CD4-positive, alpha-beta T cell (primary cell): ENCODE measurements at places on chromosomes 7 and 10.

DNA sequence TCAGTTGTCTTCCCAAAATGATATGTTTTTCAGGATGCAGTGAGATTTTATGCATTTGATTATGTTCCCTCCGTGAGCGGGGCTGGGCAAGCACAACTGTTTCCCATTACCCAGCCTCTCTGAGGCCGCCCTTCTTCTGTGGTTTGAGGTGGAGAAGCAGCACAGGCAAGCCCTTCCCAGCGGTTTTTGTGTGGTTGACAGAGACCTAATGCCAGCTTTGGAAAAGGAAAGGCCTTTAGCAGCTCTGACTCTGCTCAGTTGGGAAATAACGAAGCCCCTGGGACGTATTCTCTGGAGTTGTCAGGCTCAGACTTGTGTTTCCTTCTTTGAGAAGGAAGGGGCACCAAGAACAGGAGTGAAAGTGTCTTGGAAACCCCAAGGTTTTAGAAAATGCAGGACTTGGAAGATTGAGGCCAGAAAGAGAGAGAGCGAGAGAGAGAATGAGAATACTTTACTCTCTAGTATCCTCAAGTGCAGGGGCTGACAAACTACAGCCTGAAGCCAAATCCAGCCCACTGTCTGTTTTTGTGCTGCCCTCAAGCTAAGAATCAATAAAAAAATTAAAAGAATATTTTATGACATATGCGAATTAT is 20.6 kb upstream of the PDCD4 start:
- H3K36me3 ChIP-seq = no peaks in the 10 kb centered on the region

GRCh38 chr7:127940381-127941160 is 90.7 kb downstream of the LRRC4 start:
- H3K27ac ChIP-seq = no peak overlapping the region
- H3K36me3 ChIP-seq = peaks cover 13% of the 10 kb centered on the region

DNA sequence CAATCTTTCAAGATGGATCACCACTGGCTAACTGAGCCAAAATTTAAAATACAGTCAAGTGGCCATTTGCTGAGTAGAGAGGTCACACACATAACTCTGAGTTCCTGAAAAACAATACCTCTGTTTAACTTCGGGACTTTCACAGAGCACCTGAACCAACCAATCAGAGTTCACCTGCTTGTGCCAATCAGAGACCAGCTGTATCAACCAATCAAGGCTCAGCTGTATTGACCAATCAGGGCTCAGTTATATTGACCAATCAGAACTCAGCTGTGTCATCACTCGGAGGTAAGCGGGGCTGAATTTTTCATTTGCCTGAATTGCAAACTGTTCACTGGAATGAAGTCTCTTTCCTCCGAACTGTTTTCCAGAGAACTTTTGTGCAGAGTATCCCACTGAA is 10.0 kb upstream of the CPXM2 start:
- no peaks in the 10 kb centered on the region for H3K4me1 ChIP-seq
- no peak overlapping the region for H3K27ac ChIP-seq
- no peak overlapping the region for H3K4me3 ChIP-seq
- H3K36me3 ChIP-seq = no peaks in the 10 kb centered on the region
- DNase-seq = no peak
- no peaks in the 10 kb centered on the region for H3K27me3 ChIP-seq

DNA sequence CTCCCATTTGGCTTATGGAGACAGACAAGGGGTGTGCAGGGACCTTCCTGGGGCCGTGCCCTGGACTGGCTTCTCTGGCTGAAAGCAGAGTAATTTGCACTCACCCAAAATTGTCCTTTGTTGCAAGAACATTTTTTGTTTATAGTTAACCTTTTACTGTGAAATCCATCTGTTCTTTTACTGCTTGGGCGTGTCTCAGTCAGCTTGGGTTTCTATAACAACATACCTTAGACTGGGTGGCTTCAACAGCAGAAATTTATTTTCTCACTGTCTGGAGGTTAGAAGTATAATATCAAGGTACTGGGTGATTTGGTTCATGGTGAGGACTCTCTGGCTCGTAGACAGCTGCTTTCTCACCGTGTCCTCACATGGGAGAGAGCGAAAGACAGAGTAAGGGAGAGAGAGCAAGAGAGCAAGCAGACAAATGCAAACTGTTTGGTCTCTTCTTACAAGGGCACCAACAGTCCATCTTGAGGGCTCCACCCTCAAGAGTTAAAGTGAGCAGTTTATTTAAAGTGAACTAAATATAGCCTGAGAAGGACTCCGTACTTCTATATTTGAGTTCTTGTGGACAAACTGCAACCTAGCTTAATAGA is 131.0 kb upstream of the NPY start:
- no peak overlapping the region for H3K27ac ChIP-seq
- H3K4me1 ChIP-seq = no peaks in the 10 kb centered on the region
- H3K36me3 ChIP-seq = no peaks in the 10 kb centered on the region
- peaks cover 8% of the 10 kb centered on the region for H3K27me3 ChIP-seq
- DNase-seq = no peak

DNA sequence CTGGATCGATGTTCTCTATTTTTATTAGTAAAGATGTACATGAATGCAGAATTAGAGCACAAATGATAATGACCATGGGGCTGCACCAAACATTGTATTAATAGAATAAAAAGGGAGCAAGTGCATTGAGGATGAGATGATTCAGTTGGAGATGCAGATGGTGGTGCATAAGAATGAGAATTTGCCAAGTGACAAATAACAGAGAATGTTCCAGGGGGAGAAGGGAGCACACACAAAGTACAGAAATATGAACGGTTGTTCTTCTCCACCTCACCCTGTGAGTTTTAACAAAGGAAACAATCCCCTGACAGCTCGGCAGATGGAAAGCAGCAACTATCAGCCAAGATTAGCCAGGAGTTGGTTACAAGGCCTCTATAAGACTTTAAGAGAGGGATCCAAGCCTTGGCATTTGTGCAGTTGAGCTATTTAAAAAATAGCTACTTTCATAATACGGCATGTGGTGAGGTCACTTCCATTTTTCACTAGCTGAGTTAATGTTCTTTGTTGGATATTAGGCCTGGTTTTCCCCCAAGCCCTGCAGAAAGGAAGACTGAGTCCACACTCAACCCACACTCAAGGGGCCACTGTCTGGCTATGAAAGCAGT is 462.5 kb downstream of the TNS3 start:
- no peaks in the 10 kb centered on the region for H3K4me1 ChIP-seq
- no peak overlapping the region for H3K4me3 ChIP-seq
- H3K36me3 ChIP-seq = no peaks in the 10 kb centered on the region
- H3K27me3 ChIP-seq = no peaks in the 10 kb centered on the region
- no peak overlapping the region for H3K27ac ChIP-seq

- no peaks in the 10 kb centered on the region for H3K36me3 ChIP-seq
- H3K4me1 ChIP-seq = no peaks in the 10 kb centered on the region
- no peak for DNase-seq
- no peak overlapping the region for H3K4me3 ChIP-seq
Observed at GRCh38 chr7:44555350-44555749, 14.2 kb upstream of the NPC1L1 start.

- no peak overlapping the region for H3K27ac ChIP-seq
- H3K27me3 ChIP-seq = no peaks in the 10 kb centered on the region
- H3K36me3 ChIP-seq = no peaks in the 10 kb centered on the region
- H3K4me3 ChIP-seq = no peak overlapping the region
Observed at GRCh38 chr7:55827577-55827976, 35.0 kb downstream of the SEPTIN14 start.

DNA sequence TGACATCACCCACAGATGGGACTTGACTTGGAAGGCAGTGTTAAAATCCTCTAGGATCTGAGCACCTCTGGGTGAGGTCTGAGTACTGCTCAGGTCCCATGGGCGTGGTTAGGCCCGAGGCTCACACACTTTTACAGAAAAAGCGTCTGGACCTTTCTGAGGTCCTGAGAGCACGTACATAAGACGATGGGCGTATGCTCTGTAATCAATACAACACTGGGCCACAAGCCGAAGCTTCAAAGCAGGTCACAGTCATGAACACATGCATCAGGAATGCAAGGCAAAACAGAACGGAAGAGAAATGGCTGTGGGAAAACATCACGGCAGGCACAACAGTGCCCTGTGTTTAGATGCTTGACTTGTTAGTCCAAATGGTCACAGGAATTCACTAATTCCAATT is 112.2 kb downstream of the LARP4B start:
- H3K4me1 ChIP-seq = peaks cover 18% of the 10 kb centered on the region
- no peak overlapping the region for H3K27ac ChIP-seq
- no peaks in the 10 kb centered on the region for H3K27me3 ChIP-seq
- H3K36me3 ChIP-seq = peaks cover 84% of the 10 kb centered on the region
- no peak overlapping the region for H3K4me3 ChIP-seq

GRCh38 chr7:146090023-146090645 is 26.5 kb upstream of the CNTNAP2 start:
- no peak overlapping the region for H3K4me3 ChIP-seq
- no peaks in the 10 kb centered on the region for H3K36me3 ChIP-seq
- no peak for DNase-seq
- no peak overlapping the region for H3K27ac ChIP-seq

- no peak for DNase-seq
- no peaks in the 10 kb centered on the region for H3K4me1 ChIP-seq
- no peak overlapping the region for H3K27ac ChIP-seq
- H3K36me3 ChIP-seq = no peaks in the 10 kb centered on the region
- H3K4me3 ChIP-seq = no peak overlapping the region
Observed at GRCh38 chr10:55098452-55098851, 297.4 kb upstream of the PCDH15 start.

DNA sequence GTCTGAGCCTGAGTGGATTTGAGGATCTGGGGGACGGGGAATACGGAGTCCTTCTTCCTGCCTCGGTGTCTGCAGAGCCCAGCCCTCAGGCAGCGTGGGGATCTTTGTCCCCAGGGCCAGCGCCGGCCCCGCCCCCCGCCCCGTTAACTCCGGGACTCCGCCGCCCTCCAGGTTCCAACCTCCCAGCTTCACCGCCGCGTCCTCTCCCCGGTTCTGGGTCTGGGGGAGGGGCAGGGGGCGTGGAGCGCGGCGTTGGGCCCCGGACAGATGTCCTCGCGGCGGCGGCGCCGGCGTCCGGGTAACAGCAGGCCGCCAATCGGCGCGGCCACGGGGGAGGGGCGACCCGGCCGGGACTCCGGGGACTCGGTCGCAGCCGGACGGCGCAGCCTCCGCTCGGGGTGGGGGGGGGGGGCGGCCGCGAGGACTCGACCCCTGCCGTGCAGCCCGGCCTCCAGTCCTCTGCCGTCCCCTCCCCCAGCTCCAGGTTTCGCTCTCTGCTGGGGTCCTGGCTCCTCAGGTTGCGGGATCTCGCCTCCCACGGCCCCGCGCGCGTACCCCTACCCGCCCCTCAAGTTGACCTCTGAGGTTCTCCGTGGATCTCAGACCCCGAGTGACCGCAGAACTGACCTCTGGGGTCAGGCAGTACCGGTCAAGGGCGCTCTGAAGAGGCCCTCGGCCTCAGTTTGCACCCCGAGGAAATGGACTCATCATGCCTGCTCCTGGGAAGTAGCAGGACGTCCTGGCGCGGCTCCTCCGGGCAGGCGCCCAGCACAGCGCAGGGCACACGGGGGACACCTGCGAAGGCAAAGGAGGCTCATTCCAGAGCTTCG is 2.3 kb upstream of the ELFN1 start:
- H3K27me3 ChIP-seq = peaks cover 51% of the 10 kb centered on the region
- no peaks in the 10 kb centered on the region for H3K36me3 ChIP-seq
- H3K4me1 ChIP-seq = peaks cover 43% of the 10 kb centered on the region
- peak overlapping the region; percentile 38 for H3K4me3 ChIP-seq
- H3K27ac ChIP-seq = no peak overlapping the region

GRCh38 chr10:76550806-76551205 is 1086.8 kb downstream of the KCNMA1 start:
- no peaks in the 10 kb centered on the region for H3K36me3 ChIP-seq
- no peaks in the 10 kb centered on the region for H3K4me1 ChIP-seq
- no peak overlapping the region for H3K4me3 ChIP-seq
- H3K27ac ChIP-seq = no peak overlapping the region
- H3K27me3 ChIP-seq = no peaks in the 10 kb centered on the region

DNA sequence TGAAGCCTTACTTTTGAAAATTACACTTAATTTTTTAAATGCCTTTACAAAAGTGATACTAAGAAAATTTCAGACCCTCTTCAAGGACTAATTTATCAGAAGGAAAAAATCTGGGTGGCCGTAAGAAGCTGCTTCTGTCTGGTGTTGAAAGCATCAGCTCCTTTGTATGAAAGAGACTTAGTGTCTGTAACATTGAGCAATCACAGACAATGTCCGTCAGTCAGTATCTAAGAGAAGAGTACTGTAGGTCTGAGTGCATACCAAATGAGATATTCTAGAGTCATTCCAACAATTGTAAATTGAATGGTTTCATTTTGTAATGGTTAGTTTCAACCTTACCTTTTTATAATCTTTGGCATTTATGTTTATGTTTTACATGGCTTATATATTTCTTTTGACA is 11.1 kb upstream of the MDFIC start:
- no peak for DNase-seq
- no peaks in the 10 kb centered on the region for H3K27me3 ChIP-seq
- H3K36me3 ChIP-seq = no peaks in the 10 kb centered on the region

DNA sequence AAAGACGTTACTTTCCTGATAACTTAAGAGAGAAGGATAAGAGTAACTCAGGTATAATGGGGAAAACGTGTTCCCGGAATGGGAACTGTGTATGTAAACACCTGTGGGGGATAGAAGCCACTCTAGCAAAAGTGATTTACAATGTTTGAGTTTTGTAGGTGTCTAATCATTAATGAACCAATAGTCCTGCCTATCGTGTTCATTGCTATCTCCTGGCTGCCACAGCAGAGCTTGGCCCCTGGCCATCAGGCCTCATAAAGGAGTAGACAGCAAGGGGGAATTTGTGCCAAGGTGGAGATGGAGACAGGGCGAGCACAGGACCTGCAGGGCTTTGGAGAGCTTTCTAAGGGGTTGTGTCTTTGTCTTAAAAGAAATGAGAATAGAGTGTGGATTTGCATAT is 102.1 kb downstream of the GAD2 start:
- no peaks in the 10 kb centered on the region for H3K27me3 ChIP-seq
- H3K27ac ChIP-seq = no peak overlapping the region
- no peaks in the 10 kb centered on the region for H3K36me3 ChIP-seq

DNA sequence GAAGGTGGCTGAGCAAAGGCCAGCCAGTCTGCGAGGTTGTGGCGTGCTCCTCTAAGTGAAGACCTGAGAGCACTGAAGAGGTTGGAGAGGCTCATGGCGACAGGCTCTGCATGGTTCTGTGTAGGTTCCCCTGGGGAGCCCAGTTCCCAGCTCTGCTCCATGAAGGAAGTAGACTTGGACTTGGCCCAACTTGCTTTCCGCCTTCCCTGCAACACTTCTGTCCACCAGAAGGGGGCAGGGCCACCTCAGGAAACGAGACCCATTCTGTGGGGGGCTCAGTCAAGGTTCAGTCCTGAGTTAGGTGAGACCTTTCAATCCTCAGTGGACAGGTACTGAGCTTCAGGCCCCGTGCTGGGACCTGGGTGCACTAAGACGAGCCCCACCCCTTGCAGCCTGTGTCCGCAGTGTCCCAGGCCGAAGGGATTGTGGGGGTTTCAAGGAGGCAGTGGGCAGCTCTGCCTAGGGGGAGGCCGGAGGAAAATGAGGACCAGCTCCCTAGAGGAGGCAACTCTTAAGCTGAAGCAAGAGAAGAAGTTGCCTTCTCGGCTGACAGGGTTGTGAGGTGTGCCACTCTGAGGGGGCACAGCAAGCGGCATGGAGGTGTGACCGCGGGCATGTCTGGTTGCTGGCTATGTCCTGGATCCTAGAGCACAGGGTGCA is 15.0 kb upstream of the PCBD1 start:
- no peak overlapping the region for H3K4me3 ChIP-seq
- no peaks in the 10 kb centered on the region for H3K4me1 ChIP-seq
- no peaks in the 10 kb centered on the region for H3K36me3 ChIP-seq
- no peak for DNase-seq
- no peak overlapping the region for H3K27ac ChIP-seq
